ENCODE measurements at places on chromosomes 2 and 18.
A peak's percentile ranks its signal among the peaks of the same experiment; 100 is the strongest.

- DNase-seq, result no peak
These were observed 193.4 kb downstream of the LRRTM1 start for GRCh38 chr2:80111185-80111584.

DNA sequence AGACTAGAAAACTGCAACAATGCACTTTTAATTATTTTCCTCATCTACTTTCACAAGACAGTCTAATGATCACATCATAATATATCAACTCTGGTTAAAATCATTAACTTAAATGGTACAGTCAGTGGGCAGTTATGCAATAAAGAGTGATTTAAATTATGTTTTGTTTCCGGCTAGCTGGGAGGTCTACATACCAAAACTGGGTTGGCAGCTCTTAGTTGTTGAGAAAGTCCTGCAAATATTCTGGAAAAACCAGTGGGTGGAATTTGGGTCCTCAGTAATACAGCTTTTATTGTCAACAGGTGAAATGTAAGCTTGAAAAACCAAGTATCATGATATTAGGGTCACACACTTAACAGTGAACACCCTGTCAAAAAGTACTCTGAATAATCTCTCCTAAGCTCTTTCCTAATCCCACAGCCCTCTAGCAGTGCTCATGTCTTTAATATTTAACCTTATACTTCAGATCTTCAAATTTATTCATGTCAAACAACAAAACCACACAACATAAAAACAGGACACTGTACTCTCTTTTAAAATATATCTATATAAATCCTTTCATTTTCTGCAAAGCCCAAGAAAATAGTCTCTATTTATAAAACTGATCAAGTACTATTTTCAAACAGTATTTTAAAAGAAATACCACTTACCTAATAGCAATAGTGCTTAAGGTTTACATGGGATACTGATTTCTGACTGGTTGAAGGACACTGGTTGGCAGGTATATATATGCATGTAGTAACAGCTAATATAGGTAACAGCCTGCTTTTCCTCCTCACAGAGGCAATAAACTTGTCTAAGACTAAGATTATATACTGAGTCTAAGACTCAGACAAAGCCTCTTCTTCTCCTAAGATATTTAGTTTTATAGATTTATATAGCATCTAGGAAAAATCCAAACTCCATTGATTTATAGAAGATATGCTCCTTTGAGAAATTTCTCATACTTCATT, 103.8 kb downstream of the GAREM1 start:
- DNase-seq, result peak; percentile 24

DNA sequence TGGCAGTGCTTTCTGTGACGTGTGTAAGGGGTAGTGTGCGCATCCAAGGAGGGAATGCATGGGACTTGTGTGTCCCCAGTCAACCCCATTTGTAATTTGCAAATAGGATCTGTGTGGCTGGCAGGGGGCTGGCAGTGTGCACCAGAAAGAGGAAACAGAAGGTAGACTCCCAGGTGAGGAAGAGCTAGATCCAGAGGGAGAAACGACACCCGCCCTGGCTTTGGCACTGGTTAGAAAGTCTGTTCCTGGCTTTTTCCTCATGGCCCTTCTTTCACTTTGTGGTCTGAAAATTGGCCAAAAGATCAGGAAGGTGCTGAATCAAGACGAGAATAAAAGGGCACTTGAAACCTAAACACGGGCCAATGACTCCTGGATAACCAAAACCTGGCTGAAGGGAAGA, 33.3 kb downstream of the PRKCE start:
- DNase-seq, result no peak

GRCh38 chr2:9715238-9715637, 84.4 kb upstream of the YWHAQ start:
- no peak for DNase-seq

GRCh38 chr18:9612215-9612830, 2.0 kb downstream of the PPP4R1 start:
- DNase-seq, result peak; percentile 67

- DNase-seq, result no peak
These were observed 94.8 kb upstream of the THOC1 start for GRCh38 chr18:362311-363290.

- DNase-seq, result no peak
These were observed 650 bp upstream of the AFG3L2 start for GRCh38 chr18:12377556-12378197.

GRCh38 chr2:224145751-224146355, 106.8 kb upstream of the SERPINE2 start:
- DNase-seq, result peak; percentile 84

DNA sequence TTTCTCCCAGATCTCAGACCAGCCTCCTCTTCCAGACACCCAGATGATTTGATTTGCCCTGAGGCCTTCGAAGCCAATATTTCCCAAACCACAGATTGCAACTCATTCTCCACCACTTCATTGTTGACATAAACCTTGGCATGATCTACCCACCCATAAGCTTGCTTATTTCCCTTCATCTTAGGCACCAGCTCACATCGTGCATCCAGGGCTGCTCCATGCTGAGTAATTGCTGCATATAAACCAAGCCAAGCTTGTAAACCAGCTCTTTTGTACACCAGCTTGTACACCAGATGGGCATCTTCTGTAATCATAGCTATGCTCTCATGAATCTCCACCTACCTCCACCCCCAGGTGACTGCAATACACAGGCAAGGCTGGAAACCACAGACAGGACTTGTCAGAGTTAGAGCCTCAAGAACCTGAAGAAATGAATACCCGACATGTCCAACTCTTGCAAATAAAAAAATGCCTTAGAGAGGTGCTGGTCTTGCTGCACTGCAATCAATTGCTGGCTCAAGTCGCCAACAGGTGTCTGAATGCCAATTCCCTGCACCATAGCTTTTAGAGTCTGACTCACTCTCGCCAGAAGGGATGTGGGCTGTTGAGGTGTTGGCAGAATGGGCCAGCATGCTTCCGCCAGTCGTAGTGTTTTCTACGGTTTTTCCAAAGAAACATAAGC, 31.5 kb downstream of the TRABD2A start:
- DNase-seq, result peak; percentile 80

DNA sequence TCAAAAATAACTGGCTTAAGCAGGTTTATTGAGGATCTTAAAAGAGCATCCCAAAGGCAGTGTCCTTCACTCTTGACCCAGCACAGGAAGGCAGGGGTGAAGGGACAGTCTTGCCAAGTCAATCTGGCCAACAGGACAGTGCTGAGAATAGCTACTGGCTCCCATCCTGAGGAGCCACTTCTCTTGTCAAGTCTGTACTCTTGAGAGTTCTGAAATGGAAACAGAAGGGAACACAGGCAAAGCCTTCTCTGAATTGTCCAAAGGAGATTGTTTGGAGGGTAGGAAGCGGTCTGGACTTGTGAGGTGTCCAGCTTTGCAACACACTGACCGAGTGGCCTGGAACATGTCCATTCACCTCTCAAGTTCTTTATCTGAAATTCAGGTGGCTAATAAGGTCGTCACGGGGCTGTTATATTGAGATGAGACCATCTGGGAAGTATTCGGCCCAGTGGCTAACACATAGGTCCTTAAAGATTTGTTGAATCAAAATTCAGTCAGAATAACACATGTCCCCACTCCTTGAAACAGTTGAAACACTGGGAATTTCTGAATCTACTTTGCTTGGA, 99.5 kb upstream of the FHL2 start:
- DNase-seq, result no peak

DNA sequence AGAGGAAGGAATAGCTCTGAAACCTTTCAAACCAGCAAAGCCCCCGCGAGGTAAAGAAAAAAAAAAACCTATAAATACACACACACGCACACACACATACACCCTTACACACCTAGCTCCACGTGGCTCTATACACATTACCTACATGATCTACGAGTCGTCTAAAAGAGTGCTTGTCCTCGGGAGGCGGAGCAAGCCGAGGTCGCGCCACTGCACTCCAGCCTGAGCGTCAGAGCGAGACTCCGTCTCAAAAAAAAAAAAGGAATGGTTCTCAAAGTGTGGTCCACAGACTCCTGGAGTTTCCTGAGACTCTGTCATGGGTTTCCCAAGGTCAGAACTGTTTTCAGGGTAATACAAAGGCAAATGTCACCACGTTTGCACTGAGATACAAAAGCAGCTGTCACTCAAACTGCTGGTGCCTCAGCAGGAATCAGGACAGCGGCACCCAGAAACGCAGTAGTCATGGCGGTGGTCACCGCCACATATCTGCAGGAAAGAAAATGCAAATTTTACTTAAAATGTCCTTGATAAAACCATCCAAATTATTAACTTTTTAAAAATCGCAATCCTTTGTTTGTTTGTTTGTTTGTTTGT, 130.0 kb upstream of the GPC1 start:
- DNase-seq, result no peak

- DNase-seq, result no peak
These were observed 112.0 kb upstream of the FOSL2 start for GRCh38 chr2:28280619-28281018.

- DNase-seq, result no peak
These were observed 144.7 kb downstream of the KLHL29 start for GRCh38 chr2:23529659-23530058.

GRCh38 chr2:235098269-235098668, 146.5 kb downstream of the SH3BP4 start:
- DNase-seq, result no peak

- no peak for DNase-seq
These were observed 49.7 kb upstream of the TFCP2L1 start for GRCh38 chr2:121334581-121335293.

- no peak for DNase-seq
These were observed 260.1 kb downstream of the KCNE4 start for GRCh38 chr2:223311889-223312680.

- DNase-seq, result peak; percentile 75
These were observed 119.0 kb downstream of the GULP1 start for GRCh38 chr2:188410504-188411235.

DNA sequence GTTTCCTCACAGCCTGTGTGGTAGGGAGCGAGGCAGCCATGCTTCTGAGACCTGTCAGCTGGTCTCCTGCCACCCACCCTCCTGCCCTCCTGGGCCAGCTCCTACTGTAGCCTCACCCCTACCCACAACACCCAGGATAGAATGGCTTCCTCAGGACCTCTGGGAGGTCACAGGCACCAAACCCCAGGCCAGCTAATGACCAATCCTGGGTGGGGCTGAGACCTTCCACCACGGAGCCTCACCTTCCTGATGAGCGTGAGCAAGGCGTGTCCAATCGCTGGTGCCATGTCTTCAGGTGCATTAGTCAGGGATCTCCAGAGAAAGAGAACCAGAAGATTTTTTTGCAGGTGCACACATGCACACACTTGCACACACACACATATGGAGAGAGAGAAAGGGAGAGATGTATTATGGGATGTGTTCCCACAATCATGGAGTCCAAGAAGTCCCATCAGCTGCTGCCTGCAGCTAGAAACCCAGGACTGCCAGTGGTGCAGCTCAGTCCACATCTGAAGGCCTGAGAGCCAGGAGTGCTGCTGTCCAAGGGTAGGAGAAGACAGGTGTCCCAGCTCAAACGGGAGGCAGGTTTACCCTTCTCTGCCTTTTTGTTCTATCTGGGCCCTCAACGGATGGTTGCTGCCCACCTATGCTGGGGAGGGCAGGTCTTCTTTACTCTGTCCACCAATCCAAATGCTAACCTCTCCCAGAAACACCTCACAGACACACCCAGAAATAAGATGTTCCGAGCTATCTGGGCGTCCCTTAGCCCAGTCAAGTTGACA, 70.4 kb upstream of the HDAC4 start:
- no peak for DNase-seq

GRCh38 chr2:119856469-119856901, 96.8 kb downstream of the PTPN4 start:
- DNase-seq, result no peak

- no peak for DNase-seq
These were observed 46.4 kb downstream of the SLC8A1 start for GRCh38 chr2:40405465-40405864.

DNA sequence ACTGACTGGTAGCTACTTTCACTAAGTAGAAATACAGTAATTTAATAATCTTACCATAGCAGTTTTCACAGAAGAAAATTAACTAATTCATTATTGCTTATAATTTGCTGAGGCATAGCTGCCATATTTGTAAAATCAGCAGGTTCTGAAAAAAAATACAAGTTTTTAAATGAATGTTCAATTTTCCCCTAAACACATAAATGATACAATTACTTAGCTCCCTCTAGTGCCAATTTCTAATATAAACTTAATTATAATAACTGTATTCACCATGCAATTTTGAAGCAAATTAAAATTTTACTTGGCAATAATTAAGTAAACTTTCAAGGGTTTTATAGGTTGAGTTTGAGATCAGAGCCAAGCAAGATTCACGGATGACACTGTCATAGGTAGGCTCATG, 1321.6 kb upstream of the ACVR2A start:
- DNase-seq, result no peak

GRCh38 chr2:239246723-239247122, 154.1 kb downstream of the HDAC4 start:
- DNase-seq, result peak; percentile 83

GRCh38 chr2:171346723-171347557, 86.8 kb downstream of the METTL8 start:
- DNase-seq, result no peak

- no peak for DNase-seq
These were observed 41.0 kb upstream of the GPR17 start for GRCh38 chr2:127604986-127605385.

GRCh38 chr18:42635378-42636048, 480.0 kb downstream of the RIT2 start:
- DNase-seq, result no peak

- DNase-seq, result no peak
These were observed 92.3 kb downstream of the UBE2E3 start for GRCh38 chr2:181072486-181073235.

DNA sequence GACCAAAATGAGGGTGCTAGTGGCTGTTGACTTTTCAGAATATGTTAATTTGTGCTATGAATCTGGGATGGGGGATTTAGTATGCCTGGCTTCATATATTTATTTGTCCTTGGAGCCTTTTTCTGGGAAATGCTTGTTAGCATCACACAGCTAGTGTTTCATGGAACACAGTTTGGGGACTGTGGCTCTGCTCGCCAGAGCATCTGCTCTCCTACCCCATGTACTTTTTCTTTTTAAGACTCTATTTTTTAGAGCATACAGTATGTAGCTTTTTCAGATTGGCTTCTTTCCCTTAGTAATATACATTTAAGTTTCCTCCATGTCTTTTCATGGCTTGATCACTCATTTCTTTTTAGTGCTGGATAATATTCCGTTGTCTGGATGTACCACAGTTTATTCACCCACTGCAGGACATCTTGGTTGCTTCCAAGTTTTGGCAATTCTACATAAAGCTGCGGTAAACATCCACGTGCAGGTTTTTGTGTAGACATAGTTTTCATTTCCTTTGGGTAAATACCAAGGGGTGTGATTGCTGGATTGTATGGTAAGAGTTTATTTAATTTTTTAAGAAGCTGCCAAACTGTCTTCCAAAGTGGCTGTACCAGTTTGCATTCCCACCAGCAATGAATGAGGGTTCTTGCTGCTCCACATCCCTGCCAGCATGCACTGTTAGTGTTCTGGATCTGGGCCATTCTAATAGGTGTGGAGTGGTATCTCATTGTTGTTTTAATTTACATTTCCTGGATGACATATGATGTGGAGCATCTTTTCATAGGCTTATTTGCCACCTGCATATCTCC, 44.1 kb downstream of the EFR3B start:
- no peak for DNase-seq
